ENCODE measurements at places on chromosomes 2 and 18. TPM values are rescaled to one million over a fixed set of nuclear protein-coding genes. Genes with fewer than 3 reads are reported as not detected.

GRCh38 chr18:4024702-4025101 is 430.4 kb downstream of the DLGAP1 start:
- no peak for DNase-seq

CXCR2 gene
- not detected for total RNA-seq

DNA sequence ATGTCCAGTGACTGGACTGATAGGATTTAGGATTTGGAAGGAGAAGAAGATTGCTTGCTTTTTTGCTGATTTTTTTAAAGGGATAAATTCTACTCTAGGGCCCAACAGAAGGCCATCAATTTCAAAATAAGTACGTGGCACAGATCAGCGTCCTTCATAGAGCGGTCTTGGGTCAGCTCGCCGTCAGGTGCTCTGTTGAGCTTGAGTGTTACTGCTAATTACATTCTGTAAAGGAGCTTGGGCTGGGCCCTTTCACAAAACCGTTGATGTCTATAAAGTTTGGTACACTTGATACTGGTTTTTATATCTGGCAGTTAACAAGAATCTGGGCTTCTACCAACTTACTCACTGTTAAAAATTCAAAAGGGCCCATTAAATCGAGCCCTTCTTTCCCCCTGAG is 45.4 kb downstream of the ARMC9 start:
- DNase-seq: no peak

GRCh38 chr2:23746141-23746863 is 180.6 kb downstream of the ATAD2B start:
- no peak for DNase-seq

- DNase-seq: no peak
These were observed 27.5 kb downstream of the INPP4A start for GRCh38 chr2:98472132-98472650.

- DNase-seq: no peak
These were observed 500.7 kb downstream of the METTL4 start for GRCh38 chr18:2070631-2071030.

GRCh38 chr2:71933467-71934319 is 214.0 kb downstream of the CYP26B1 start:
- peak; percentile 55 for DNase-seq

DNA sequence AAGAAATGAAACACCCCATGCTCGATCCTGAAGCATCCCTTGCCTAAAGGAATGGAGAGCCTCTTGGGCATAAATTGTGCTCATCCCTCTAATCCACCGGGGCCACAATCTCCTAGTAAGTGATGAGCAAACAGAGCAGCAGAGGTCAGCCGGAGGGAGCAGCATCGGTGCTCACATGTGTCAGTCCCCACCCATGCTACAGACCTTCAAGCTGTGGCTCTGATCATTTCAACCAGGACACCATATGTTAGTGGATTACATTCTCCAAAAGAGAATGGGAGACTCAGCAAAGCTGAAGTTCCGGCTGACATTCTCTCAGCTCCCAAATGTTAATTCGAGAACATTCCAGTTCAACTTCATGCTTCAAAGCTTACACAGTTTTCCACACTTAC is 75.6 kb downstream of the AAK1 start:
- DNase-seq: no peak

MFSD2B gene
- total RNA-seq: not detected

DNA sequence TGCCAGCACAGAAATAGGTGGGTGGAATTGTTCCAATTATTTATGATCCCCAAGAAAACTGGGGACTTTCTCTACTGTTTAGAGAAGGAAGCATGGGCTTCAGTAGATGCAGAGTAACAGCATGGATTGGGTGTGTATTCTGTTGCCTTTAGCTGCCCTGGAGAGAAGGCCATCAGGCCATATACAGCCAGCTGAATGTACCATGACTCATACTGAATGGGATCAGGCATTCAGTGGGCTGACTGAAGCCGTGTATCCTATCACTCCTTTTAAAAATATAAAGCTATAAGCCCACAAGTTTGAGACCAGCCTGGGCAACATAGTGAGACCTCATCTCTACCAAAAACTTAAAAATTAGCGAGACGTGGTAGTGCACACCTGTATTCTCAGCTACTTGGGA is 16.7 kb upstream of the PLEKHM3 start:
- DNase-seq: no peak

GRCh38 chr2:193703411-193703810 is 1508.7 kb upstream of the TMEFF2 start:
- DNase-seq: no peak

DNA sequence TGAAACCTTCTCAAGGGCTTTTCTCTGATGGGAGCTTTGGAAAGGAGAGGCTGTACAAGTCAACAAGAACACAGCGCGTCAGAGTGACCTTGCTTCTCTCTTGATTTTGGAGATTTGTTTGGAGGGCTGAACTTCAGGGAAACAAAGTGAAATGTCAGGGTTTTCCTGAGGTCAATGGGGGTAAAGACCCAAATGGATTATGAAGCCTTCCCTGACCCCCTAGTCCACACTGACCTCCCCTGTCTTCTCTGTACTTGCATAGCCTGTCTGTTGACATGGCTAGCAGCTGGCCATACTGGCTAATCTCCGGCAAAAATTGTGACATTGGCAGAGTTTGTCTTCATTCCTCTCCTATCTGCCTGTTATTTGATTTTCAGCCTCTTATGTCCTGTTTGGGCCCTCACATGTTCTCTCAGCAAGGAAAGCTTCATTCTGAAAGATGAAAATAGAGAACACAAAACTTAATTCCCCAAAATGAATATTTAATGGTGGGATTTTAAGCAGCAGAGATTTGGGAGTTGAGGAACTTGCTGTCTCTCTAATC is 149.3 kb upstream of the HAAO start:
- no peak for DNase-seq

DNA sequence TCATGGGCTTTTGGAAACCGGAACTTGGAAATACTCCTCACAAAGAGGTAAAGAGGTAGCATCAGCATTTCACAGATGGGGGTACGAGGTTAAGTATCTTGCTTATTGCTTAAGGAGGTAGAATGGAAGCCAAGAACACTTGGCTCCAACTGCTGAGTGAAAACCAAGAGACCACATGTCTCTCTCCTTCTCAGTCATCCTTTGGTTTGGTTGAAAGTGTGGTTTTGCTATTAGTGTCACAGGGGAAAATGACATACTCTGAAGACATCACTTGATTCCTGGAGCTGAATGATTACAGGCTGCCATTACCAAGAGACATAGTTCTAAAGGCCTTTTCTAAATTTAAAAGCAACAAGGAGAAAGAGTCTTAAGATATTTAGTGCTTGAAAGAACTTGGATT is 41.5 kb downstream of the ANTXR1 start:
- DNase-seq: no peak

- no peak for DNase-seq
These were observed 6.3 kb downstream of the UGT1A1 start for GRCh38 chr2:233766416-233766815.
